Mesothelial cell of epicardium (in vitro differentiated cells): ENCODE measurements at places on chromosomes 3 and 15. TPM values are rescaled to one million over a fixed set of nuclear protein-coding genes. Genes with fewer than 3 reads are reported as not detected.

- H3K27ac ChIP-seq = no peak overlapping the region
- H3K36me3 ChIP-seq = no peaks in the 10 kb centered on the region
- peaks cover 1% of the 10 kb centered on the region for H3K4me1 ChIP-seq
- H3K27me3 ChIP-seq = peaks cover 2% of the 10 kb centered on the region
- no peak overlapping the region for H3K4me3 ChIP-seq
- no peak for DNase-seq
Observed at GRCh38 chr3:3089017-3089416, 21.2 kb downstream of the IL5RA start.

GRCh38 chr3:46987743-46988401, 8.4 kb downstream of the NBEAL2 start:
- no peak overlapping the region for H3K27ac ChIP-seq
- peaks cover 6% of the 10 kb centered on the region for H3K36me3 ChIP-seq
- no peaks in the 10 kb centered on the region for H3K27me3 ChIP-seq
- DNase-seq = no peak

DNA sequence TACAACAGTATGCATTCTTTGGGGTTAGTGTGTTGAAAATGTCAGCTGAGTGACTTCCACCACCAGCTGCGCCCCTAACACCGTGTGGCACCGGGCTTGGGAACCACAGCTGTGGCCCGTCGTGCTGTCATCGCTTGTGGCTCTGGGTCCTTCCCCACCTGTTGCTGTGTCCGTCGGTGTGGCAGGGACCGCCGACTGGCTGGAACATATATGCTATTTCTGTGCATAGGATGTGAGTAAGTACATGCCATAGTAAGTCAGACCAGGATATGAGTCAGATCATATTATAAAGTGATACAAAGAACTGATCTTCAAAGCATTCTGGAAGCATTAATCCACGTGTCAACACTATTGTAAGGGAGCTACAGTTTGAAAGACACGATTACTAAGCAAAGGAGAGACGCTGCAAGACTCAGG, 31.9 kb downstream of the EHD4 start:
- peaks cover 42% of the 10 kb centered on the region for H3K4me1 ChIP-seq
- no peak overlapping the region for H3K27ac ChIP-seq
- peaks cover 6% of the 10 kb centered on the region for H3K36me3 ChIP-seq
- H3K27me3 ChIP-seq = no peaks in the 10 kb centered on the region
- no peak overlapping the region for H3K4me3 ChIP-seq

GRCh38 chr3:141335531-141336061, 32.7 kb upstream of the ZBTB38 start:
- H3K4me3 ChIP-seq = no peak overlapping the region
- peaks cover 11% of the 10 kb centered on the region for H3K4me1 ChIP-seq
- DNase-seq = no peak
- H3K36me3 ChIP-seq = no peaks in the 10 kb centered on the region
- H3K27me3 ChIP-seq = no peaks in the 10 kb centered on the region

GRCh38 chr3:14461748-14462324, 59.4 kb downstream of the SLC6A6 start:
- peaks cover 6% of the 10 kb centered on the region for H3K36me3 ChIP-seq
- H3K4me1 ChIP-seq = peaks cover 3% of the 10 kb centered on the region
- DNase-seq = peak; percentile 56
- H3K4me3 ChIP-seq = no peak overlapping the region
- H3K27me3 ChIP-seq = no peaks in the 10 kb centered on the region

GRCh38 chr3:144822671-144823070, 851.0 kb downstream of the DIPK2A start:
- H3K4me1 ChIP-seq = peaks cover 17% of the 10 kb centered on the region
- no peak for DNase-seq
- H3K36me3 ChIP-seq = no peaks in the 10 kb centered on the region

GRCh38 chr3:48565591-48566400, 2.2 kb upstream of the UCN2 start:
- H3K4me1 ChIP-seq = peaks cover 11% of the 10 kb centered on the region
- peak overlapping the region; percentile 32 for H3K27ac ChIP-seq
- DNase-seq = no peak
- H3K36me3 ChIP-seq = no peaks in the 10 kb centered on the region
- no peaks in the 10 kb centered on the region for H3K27me3 ChIP-seq

DNA sequence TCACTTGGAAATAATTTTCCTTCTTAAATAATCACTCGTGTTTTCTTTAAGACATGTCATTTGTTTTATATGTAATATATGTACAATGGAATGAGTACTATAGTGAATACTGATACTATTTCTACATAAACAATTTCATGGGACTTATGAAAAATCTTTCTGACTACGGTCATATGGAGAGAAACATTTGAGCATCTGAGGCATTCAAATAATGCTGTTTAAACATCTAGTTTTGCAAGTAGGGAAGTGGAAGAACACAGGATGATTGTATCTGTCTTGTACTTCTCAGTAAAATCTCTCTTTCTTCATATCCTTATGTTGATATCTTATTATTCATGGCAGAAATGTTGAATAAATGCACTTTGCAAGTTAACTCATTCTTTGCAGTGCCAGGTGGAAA, 599.5 kb upstream of the KCNMB2 start:
- no peak overlapping the region for H3K27ac ChIP-seq
- no peak overlapping the region for H3K4me3 ChIP-seq
- no peaks in the 10 kb centered on the region for H3K27me3 ChIP-seq

GRCh38 chr3:29618395-29619282, 337.8 kb downstream of the RBMS3 start:
- peaks cover 12% of the 10 kb centered on the region for H3K4me1 ChIP-seq
- no peak for DNase-seq
- H3K27ac ChIP-seq = peak overlapping the region; percentile 26
- H3K27me3 ChIP-seq = no peaks in the 10 kb centered on the region
- no peak overlapping the region for H3K4me3 ChIP-seq

GRCh38 chr15:70036585-70037291, 61.0 kb downstream of the TLE3 start:
- DNase-seq = no peak
- H3K27me3 ChIP-seq = peaks cover 50% of the 10 kb centered on the region
- H3K36me3 ChIP-seq = no peaks in the 10 kb centered on the region
- H3K4me1 ChIP-seq = peaks cover 21% of the 10 kb centered on the region
- H3K4me3 ChIP-seq = no peak overlapping the region

- no peaks in the 10 kb centered on the region for H3K27me3 ChIP-seq
- H3K27ac ChIP-seq = no peak overlapping the region
- no peaks in the 10 kb centered on the region for H3K36me3 ChIP-seq
- H3K4me1 ChIP-seq = peaks cover 9% of the 10 kb centered on the region
Observed at GRCh38 chr15:50810128-50810527, 44.6 kb upstream of the SPPL2A start.

DNA sequence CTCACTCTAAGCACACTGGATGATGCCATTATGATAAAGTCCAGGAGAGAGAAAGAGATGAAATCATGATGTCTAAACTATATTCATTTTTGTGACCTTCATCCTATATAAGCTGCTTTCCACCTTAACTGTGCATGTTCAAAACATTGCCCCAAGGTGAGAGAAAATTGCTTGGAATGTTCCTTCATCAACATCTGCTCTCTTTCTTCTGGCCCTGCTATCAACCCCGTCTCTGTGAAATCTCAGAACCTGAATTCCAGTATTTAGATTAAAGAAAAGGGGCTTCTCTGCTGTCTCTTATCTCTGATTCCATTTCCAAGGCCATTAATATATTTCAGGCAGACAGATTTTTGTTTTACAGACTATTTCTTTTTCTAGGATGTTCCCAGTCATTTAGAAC, 47.3 kb upstream of the PHLDB2 start:
- no peak for DNase-seq
- peaks cover 38% of the 10 kb centered on the region for H3K4me1 ChIP-seq
- peak overlapping the region; percentile 77 for H3K27ac ChIP-seq
- peaks cover 7% of the 10 kb centered on the region for H3K36me3 ChIP-seq
- no peak overlapping the region for H3K4me3 ChIP-seq
- no peaks in the 10 kb centered on the region for H3K27me3 ChIP-seq

DNA sequence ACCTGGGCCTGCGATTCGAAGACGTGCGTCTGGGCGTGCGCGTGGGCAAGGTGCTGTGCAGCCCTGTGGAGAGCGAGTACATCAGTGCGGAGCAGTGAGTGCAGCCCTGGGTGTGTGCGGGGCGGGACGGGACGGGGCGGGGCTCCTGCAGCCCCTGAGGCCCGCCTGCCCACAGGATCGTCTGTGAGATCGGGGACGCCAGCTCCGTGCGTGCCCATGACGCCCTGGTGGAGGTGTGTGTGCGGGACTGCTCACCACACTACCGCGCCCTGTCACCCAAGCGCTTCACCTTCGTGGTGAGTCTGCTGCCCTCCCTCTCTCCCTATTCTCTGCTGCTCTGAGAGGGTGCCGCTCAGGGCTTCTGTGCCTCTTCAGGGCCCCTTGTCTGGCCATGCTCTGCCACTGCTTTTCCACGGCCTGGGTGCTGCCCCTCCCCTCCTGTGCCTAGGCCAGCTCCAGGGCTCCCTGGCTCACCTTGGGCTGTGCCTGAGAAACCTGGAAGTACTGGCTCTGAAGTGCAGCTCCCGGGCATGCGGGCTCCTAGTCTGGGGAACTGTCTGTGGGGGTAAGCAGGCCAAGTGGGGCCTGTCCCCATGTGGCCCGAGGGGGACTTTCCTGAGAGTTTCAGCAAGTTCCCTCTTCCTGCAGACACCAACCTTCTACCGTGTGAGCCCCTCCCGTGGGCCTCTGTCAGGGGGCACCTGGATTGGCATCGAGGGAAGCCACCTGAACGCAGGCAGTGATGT, 31.8 kb downstream of the PLXNA1 start:
- no peak for DNase-seq
- H3K4me3 ChIP-seq = no peak overlapping the region
- H3K27ac ChIP-seq = no peak overlapping the region
- H3K4me1 ChIP-seq = peaks cover 8% of the 10 kb centered on the region
- no peaks in the 10 kb centered on the region for H3K27me3 ChIP-seq
- peaks cover 13% of the 10 kb centered on the region for H3K36me3 ChIP-seq

Gene VPS33B
- total RNA-seq = 21.7 to 26.2 TPM (median 25.2 TPM) in 3 replicates

Gene RPS27L
- total RNA-seq = 124 to 132 TPM (median 130 TPM) in 3 replicates

Gene TMC3
- total RNA-seq = 0.04 to 0.05 TPM in 2 of 3 replicates, not detected in the other

Gene GMPS
- 69.3 to 72.6 TPM (median 69.6 TPM) in 3 replicates for total RNA-seq

Gene LZTFL1
- total RNA-seq = 21.7 to 26.3 TPM (median 22.5 TPM) in 3 replicates

Gene SLC12A8
- 8.0 to 11.6 TPM (median 9.5 TPM) in 3 replicates for total RNA-seq

Gene DPPA4
- total RNA-seq = 86.2 to 89.3 TPM (median 87.7 TPM) in 3 replicates

Gene ZNF148
- total RNA-seq = 52.1 to 54.3 TPM (median 53.6 TPM) in 3 replicates

Gene FGD5
- total RNA-seq = 3.2 to 3.5 TPM (median 3.4 TPM) in 3 replicates
